Activated B cell treated with CpG ODN at 0.5 μM for 24 hours (primary cell): ENCODE measurements at places on chromosomes 5 and 9.

DNA sequence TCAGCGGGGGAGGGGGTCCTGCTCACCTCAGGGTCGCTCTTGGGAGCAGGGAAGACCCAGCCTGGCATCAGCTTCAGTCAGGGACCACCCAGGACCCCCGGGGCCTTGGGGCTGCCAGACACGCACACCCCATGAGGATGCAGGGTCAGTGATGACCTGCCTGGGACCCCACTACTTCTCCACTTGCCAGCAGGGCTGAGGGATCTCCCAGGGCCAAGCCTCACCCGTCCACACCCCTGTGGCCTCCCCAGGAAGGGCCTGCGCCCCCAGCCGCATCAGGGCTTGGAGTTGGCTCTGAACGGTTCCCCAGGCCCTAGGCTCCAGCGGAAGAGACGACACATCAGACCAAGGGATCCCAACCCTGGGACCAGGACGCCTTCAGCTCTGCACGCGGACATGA, 33.7 kb downstream of the SLC12A7 start:
- H3K4me1 ChIP-seq: no peaks in the 10 kb centered on the region
- H3K4me3 ChIP-seq: no peak overlapping the region
- no peak for DNase-seq
- H3K27ac ChIP-seq: no peak overlapping the region
- H3K36me3 ChIP-seq: peaks cover 26% of the 10 kb centered on the region

- H3K27me3 ChIP-seq: no peaks in the 10 kb centered on the region
- H3K4me3 ChIP-seq: peak overlapping the region; percentile 83
- no peak for DNase-seq
- peak overlapping the region; percentile 1 for H3K27ac ChIP-seq
Measured at GRCh38 chr5:78647351-78647818, 1.2 kb downstream of the LHFPL2 start.

DNA sequence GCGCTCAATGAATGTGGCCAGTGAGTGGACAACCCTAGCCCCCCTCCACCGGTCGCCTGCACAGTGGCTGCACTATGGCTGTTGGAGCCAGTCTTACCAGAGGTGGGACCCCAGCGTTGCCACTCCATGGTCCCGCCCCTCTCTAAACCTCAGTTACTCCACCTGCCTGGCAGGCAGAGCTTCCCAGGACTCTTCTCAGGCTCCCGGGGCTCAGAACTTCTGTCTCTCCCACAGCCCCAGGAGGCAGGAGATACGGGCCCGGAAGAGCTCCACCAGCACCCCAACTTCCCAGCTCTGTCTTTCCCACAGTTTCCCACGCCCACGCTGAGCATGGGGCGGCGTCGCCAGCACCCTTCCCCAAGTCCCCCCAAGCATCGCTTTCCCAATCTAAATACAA, 975 bp downstream of the RASGEF1C start:
- peaks cover 9% of the 10 kb centered on the region for H3K4me1 ChIP-seq
- peaks cover 38% of the 10 kb centered on the region for H3K27me3 ChIP-seq
- no peak for DNase-seq
- no peaks in the 10 kb centered on the region for H3K36me3 ChIP-seq

GRCh38 chr9:37749129-37749528, 4.5 kb upstream of the TRMT10B start:
- no peaks in the 10 kb centered on the region for H3K27me3 ChIP-seq
- no peak overlapping the region for H3K4me3 ChIP-seq
- H3K27ac ChIP-seq: no peak overlapping the region
- DNase-seq: no peak
- no peaks in the 10 kb centered on the region for H3K36me3 ChIP-seq
- H3K4me1 ChIP-seq: peaks cover 12% of the 10 kb centered on the region

DNA sequence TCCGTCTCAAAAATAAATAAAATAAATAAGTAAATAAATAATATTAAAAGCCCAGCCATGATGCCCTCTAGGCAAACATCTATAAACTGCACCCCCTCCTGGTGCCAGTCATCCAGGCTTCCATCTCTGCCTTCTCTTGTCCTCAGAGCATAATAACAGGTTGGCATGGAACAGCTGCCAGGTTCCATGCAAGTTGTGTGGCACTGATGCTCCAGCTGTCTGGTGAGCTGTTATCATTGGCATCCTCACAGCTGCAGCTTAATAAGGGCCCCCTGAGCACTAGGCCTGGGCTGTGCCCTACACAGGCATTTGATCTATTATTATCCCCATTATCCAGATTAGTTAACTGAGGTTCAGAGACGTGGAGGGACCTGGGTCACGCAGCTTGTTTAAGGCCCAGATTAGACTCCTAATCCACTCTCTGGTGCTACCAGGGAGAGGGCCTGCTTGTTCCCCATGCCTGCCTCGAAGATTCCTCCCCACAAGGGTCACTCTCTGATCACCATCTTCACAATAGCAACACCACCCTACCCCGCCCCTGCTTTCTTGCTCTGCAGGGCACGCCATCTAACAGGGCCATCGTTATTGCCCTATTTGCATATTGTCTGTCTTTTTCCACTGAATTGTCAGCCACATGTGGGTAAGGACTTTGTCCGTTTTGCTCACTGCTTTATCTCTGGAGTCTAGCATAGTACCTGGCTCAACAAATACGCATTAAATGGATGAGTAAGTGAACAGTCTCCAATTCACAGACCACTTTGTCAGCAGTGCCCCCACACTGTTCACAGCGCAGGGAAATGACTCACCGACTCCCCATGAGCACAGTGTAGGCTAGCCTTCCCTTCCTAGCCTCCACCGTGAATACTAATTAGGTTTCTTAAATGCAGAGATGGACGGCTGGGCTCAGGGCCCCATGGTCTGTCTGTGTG, 1.5 kb upstream of the DNM1 start:
- peaks cover 7% of the 10 kb centered on the region for H3K4me1 ChIP-seq
- H3K36me3 ChIP-seq: no peaks in the 10 kb centered on the region
- H3K27me3 ChIP-seq: peaks cover 18% of the 10 kb centered on the region
- DNase-seq: no peak
- H3K4me3 ChIP-seq: no peak overlapping the region

GRCh38 chr9:88559661-88560060, 24.7 kb downstream of the NXNL2 start:
- H3K36me3 ChIP-seq: no peaks in the 10 kb centered on the region
- peaks cover 2% of the 10 kb centered on the region for H3K27me3 ChIP-seq
- no peak overlapping the region for H3K4me3 ChIP-seq
- no peaks in the 10 kb centered on the region for H3K4me1 ChIP-seq

GRCh38 chr9:72950875-72951442, 1.9 kb downstream of the ALDH1A1 start:
- DNase-seq: no peak
- H3K4me3 ChIP-seq: no peak overlapping the region
- no peak overlapping the region for H3K27ac ChIP-seq
- peaks cover 28% of the 10 kb centered on the region for H3K4me1 ChIP-seq
- H3K36me3 ChIP-seq: no peaks in the 10 kb centered on the region
